ENCODE measurements at places on chromosomes 11 and 22. TPM values are rescaled to one million over a fixed set of nuclear protein-coding genes. Genes with fewer than 3 reads are reported as not detected.

DNA sequence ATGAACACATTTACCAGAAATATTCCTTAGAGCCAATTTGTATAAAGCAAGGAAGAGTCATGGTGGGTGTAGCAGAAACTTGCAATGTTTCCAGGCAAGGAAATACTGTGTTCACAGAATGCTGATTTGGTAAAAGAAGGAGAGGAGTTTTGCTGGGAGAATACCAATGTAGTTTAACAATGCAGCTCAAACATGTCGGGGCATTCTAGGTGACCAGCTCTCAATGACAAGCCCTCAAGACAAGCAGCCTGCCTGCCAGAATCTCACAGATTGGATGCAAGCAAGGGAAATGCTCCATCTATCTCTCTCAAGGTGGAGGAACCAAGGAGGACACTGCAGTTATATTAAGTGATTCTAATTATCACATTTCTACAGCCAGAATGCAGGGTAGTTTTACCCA is 190.4 kb downstream of the MAML2 start:
- DNase-seq, result no peak

- DNase-seq, result no peak
Observed at GRCh38 chr22:43302531-43303041, 40.6 kb downstream of the SCUBE1 start.

DNA sequence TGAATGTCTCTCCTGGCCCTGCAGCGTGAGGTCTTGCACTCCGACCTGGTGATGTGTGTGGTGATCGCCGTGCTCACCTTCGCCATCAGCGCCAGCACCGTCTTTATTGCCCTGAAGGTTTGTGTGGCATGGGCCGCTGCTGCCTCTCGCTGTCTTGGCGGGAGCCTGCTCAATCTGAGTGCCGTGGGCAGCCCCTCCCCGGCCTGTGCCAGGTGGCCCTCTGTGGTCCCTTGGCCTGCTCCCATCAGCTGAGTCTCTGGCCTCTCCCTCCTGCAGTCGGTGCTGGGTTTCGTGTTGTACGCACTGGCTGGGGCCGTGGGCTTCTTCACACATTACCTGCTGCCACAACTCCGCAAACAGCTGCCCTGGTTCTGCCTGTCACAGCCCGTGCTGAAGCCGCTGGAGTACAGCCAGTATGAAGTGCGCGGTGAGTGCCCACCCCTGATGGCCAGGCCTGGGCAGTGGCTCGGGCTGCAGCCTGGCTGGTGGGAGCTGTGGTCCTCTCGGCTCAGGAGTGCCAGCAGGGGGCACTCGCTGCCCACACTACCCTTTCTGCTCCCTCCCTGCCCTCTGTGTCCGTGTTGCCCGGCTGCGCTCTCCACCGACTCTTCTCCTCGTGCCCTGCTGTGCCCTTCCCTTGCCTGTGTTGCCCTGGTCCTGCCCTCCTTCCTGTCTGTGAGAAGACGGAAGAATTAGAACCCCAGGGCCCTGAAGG is 10.2 kb downstream of the PCNX3 start:
- DNase-seq, result no peak

- DNase-seq, result no peak
Observed at GRCh38 chr11:119640541-119640940, 88.5 kb downstream of the NECTIN1 start.

Gene DDTL
- total RNA-seq, result 0.36 TPM

Gene HRAS
- total RNA-seq, result 108 TPM

Data from IMR-90 (cell line).